ENCODE measurements at places on chromosomes 11 and 22. TPM values are rescaled to one million over a fixed set of nuclear protein-coding genes. Genes with fewer than 3 reads are reported as not detected.

DNA sequence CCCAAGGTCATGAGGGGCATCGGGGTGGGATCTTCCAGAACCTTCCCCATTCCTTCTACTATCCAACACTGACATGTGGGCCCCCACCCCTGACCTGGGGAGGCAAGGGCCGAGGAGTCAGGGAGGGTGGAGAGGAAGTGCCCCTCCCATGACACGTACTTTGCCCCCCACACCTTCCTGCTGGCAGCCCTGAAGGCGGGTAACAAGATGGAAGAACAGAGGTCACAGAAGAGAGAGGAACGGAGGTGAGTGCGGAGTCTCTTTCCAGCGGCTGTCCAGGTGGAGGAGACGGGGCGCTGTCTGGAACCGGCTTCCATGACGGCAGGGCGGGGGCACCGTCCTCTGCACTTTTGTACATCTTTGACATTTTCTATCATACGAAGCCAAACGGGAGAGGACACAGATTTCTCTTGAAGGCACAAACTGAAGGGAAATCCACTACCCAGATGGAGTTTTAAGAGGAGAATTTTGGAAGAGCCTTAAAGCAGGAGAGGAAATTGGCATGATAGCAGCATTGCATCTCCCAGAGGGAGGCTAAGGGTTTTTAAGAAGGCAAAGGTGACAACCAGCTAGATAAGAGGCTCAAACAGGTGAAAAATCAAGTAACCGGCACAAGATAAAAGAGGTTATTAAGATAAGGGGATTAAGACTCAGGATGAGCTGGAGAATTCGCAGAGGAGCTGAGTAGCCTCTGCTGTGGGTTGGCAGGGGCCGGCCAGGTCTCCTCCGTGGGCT lies 16.7 kb downstream of the OSBPL5 start:
- DNase-seq: no peak

GRCh38 chr11:35046681-35047080 lies 92.3 kb upstream of the CD44 start:
- no peak for DNase-seq

DNA sequence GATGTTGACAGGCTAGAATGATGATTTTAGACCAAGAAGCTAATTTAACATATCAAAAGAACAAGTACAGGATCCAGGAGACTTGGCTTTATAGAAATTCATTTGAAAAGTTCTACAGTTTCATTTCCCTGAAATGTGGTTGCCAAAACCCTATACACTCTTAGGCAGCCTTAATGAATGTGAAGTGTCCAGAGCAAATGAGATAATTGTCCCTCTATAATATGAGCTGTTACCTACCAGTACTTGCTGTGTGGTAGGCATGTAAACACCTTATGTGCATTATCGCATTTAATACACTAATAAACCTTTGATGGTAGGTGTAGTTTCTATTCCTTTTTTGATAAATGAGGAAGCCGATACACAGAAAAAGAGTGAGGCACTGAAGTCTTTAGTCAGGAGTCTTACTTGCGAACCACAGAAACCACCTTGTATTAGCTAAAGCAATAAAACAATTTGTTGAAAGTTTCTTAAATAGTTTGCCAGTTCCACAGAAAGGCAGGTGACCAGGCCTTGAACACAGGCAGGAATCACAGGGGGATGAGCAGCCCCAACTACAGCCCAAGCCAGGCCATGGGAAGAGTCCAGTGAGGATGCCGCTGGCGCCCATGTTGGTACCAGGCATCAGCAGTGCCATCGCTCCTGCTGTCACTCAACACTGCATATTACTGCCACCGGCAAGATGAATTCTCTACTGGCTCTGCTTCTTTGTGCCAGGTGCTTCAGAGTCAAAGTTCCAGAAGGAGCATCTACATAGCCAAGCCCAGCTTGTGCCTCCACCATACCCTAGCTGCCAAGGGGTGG lies 81.7 kb downstream of the SWAP70 start:
- no peak for DNase-seq

- DNase-seq: peak; percentile 39
Measured at GRCh38 chr11:66313321-66314185, 3.3 kb downstream of the CD248 start.

Gene UBQLN3
- total RNA-seq: 0.15 TPM

- no peak for DNase-seq
Measured at GRCh38 chr11:69425895-69426544, 55.4 kb upstream of the LINC01488 start.

Gene VPREB1
- not detected for total RNA-seq
